ENCODE measurements at places on chromosomes 6 and 20.

DNA sequence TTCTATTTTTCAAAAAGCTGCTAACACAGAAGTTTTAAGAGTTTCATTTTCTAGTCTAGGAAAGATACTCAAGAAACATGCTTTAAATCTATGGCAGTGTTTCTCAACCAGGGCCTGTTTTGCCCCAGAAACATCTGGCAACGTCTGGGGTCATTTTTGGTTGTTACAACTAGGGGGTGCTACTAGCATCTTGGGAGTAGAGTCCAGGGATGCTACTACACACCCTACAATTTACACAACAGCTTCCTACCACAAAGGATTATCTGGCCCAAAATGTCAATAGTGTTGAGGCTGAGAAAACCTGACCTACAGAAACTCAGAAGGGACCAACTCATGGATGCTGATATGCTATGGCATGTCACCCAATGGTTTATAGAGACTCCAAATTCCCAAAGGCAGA lies 24.4 kb downstream of the SERAC1 start:
- H3K36me3 ChIP-seq, result peaks cover 31% of the 10 kb centered on the region
- no peak overlapping the region for H3K27ac ChIP-seq
- no peak overlapping the region for H3K4me3 ChIP-seq
- H3K27me3 ChIP-seq, result no peaks in the 10 kb centered on the region
- DNase-seq, result no peak

GRCh38 chr6:163405412-163406309 lies 8.9 kb upstream of the QKI start:
- no peaks in the 10 kb centered on the region for H3K27me3 ChIP-seq
- H3K27ac ChIP-seq, result peak overlapping the region; percentile 87
- H3K36me3 ChIP-seq, result no peaks in the 10 kb centered on the region
- peak overlapping the region; percentile 87 for H3K4me3 ChIP-seq

DNA sequence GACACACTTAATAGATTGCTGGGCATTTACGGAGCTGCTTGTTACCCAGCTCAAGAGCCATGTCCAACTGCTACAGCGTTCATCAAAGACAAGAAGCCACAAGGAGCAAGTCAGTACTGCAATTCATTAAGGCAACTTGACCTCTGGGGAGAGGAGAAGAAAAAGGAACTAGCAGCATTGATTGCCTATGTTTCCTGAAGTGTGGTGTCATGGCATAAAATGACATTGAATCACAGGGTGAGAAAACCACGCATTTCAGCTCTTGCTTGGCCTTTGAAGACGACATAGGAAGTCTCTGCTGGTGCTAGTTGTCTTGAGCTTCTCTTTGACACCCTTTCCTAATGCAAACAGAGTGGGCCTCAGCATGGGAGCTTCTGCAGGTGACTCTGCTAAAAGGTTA lies 139.1 kb downstream of the CDH26 start:
- H3K27me3 ChIP-seq, result no peaks in the 10 kb centered on the region
- no peaks in the 10 kb centered on the region for H3K4me1 ChIP-seq
- H3K27ac ChIP-seq, result no peak overlapping the region
- DNase-seq, result no peak
- H3K4me3 ChIP-seq, result no peak overlapping the region

- no peaks in the 10 kb centered on the region for H3K27me3 ChIP-seq
- no peak overlapping the region for H3K27ac ChIP-seq
- no peaks in the 10 kb centered on the region for H3K36me3 ChIP-seq
- no peak for DNase-seq
- H3K4me3 ChIP-seq, result no peak overlapping the region
- H3K4me1 ChIP-seq, result peaks cover 29% of the 10 kb centered on the region
These were observed 1.7 kb upstream of the TGM2 start for GRCh38 chr20:38166703-38167233.

- peaks cover 9% of the 10 kb centered on the region for H3K36me3 ChIP-seq
- H3K27ac ChIP-seq, result no peak overlapping the region
- no peak overlapping the region for H3K4me3 ChIP-seq
- H3K27me3 ChIP-seq, result no peaks in the 10 kb centered on the region
- no peak for DNase-seq
- H3K4me1 ChIP-seq, result peaks cover 20% of the 10 kb centered on the region
These were observed 3.8 kb upstream of the TNFAIP3 start for GRCh38 chr6:137863091-137863797.

DNA sequence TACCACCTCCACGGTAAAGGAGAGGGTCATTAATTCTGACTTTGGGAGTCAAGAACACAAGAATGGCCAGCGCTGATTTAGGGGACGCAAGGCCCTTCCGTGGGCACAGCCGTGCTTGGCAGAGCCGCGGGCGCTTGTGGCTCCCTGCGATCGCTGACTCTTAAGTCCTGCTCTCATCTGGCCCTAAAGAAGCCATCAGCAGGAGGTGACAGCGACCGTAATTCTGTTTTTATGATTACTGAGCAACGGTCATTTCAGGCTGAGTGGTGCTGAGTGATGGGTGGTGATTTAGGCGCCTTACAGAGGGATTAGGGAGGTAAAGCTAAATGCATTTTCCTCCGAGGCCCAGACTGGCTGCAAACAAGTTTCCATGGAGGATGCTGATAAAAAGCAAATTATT lies 364.6 kb upstream of the SULF2 start:
- no peak overlapping the region for H3K27ac ChIP-seq
- peaks cover 4% of the 10 kb centered on the region for H3K27me3 ChIP-seq
- no peaks in the 10 kb centered on the region for H3K36me3 ChIP-seq
- no peak for DNase-seq
- H3K4me1 ChIP-seq, result no peaks in the 10 kb centered on the region
- no peak overlapping the region for H3K4me3 ChIP-seq

- no peak for DNase-seq
- no peak overlapping the region for H3K4me3 ChIP-seq
- no peaks in the 10 kb centered on the region for H3K36me3 ChIP-seq
- peaks cover 4% of the 10 kb centered on the region for H3K27me3 ChIP-seq
These were observed 7.4 kb downstream of the CALHM5 start for GRCh38 chr6:116518621-116519368.

DNA sequence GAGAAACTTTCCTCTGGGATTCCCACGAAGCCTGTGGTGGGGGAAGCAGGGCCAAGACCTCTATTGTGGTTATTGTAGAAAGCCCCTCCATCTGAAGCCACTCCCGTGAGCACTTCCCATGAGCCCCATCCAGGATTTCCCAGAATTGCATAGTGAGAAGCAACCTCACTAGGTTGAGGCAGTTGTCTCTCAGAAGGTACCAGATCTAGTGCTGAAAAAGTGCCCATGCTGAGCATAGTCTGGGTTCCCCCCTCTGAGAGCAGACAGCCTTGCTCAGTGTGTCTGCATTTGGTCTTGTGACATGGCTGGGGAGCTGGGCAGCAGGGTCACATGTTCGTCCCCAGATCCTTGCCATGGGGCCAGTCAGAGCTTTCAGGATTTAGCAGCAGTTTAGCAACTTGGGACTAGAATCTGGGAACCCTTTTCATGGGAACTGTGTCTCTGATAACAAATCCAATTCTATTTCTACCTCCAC lies 38.6 kb downstream of the SLC9A8 start:
- no peak for DNase-seq
- H3K4me1 ChIP-seq, result peaks cover 6% of the 10 kb centered on the region
- no peak overlapping the region for H3K4me3 ChIP-seq
- H3K27me3 ChIP-seq, result no peaks in the 10 kb centered on the region
- no peak overlapping the region for H3K27ac ChIP-seq

DNA sequence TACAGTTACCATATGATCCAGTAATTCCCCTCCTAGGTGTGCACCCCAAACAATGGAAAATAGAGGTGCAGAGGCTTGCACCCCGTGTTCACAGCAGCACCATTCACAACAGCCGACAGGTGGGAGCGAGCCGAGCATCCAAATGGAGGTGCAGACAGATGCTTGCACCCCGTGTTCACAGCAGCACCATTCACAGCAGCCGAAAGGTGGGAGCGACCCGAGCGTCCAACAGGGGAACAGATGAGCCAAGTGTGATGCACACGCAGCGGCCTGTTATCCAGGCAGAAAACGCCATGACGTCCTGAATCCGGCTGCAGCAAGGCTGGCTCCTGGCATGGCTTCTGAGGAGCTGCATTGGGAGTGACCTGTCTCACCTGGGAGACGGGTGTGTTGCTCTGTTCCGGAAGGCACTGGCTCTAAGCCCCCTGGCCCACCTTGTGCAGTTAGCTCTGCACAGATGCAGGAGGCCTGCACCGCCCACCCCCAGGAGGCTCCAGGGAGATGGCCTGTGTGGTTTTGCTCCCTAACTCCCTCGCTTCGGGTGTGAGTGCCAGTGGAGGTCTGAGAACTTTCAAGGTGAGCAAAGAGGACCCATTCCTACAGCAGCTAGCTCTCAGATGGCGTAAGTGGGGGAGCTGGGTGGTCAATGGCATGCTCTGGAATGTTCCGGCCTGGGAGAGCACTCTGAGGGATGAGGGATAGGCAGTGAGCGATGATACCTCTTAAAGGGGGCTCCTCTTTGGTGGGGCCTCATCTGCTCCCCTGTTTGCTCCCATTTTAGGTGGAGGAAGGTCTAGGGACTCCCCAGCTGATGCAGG lies 47.8 kb upstream of the FRMD1 start:
- H3K4me1 ChIP-seq, result no peaks in the 10 kb centered on the region
- H3K4me3 ChIP-seq, result no peak overlapping the region
- H3K36me3 ChIP-seq, result no peaks in the 10 kb centered on the region
- DNase-seq, result no peak
- H3K27me3 ChIP-seq, result peaks cover 7% of the 10 kb centered on the region
